ENCODE measurements at places on chromosomes 16 and 17. TPM values are rescaled to one million over a fixed set of nuclear protein-coding genes. Genes with fewer than 3 reads are reported as not detected.

G6PC1 gene
- total RNA-seq = not detected

SLC25A39 gene
- 121 TPM for total RNA-seq

LGALS9B gene
- not detected for total RNA-seq

USP43 gene
- 9.7 TPM for total RNA-seq

TP53TG3B gene
- 1.5 TPM for total RNA-seq

RETREG3 gene
- 23.0 TPM for total RNA-seq

KRT222 gene
- not detected for total RNA-seq

OXLD1 gene
- total RNA-seq = 127 TPM

CLEC18A gene
- total RNA-seq = 7.2 TPM

FAM171A2 gene
- total RNA-seq = 2.5 TPM

TBC1D3G gene
- total RNA-seq = not detected

PRSS36 gene
- total RNA-seq = 0.98 TPM

RAPGEFL1 gene
- total RNA-seq = 7.0 TPM

ANKS4B gene
- not detected for total RNA-seq

KRTAP4-6 gene
- not detected for total RNA-seq

PRSS8 gene
- not detected for total RNA-seq

HBM gene
- not detected for total RNA-seq

CX3CL1 gene
- 0.13 TPM for total RNA-seq

Measured in A375 (cell line).